Suppressor macrophage (primary cell): ENCODE measurements at places on chromosomes 5 and 9.

DNA sequence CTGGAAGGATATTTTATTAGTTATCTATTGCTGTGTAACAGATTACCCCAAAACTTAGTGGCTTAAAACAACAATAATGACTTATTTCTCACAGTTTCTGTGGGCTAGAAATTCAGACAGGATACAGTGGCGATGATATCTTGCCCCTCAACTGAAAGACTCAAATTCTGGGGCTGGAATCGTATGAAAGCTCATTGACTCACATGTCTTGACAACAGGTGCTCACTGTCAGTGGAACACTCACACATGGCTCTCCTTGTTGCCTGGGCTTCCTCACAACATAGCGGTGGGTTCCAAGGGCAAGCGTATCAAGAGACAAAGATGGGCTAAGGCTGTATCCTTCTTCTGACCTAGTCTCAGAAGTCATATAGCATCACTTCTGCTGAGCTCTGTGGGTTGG, 3.7 kb upstream of the GNPDA1 start:
- DNase-seq = no peak

- DNase-seq = no peak
Measured at GRCh38 chr9:129380961-129381401, 202.9 kb upstream of the IER5L start.

GRCh38 chr9:127561491-127562278, 50.4 kb upstream of the STXBP1 start:
- peak; percentile 95 for DNase-seq

DNA sequence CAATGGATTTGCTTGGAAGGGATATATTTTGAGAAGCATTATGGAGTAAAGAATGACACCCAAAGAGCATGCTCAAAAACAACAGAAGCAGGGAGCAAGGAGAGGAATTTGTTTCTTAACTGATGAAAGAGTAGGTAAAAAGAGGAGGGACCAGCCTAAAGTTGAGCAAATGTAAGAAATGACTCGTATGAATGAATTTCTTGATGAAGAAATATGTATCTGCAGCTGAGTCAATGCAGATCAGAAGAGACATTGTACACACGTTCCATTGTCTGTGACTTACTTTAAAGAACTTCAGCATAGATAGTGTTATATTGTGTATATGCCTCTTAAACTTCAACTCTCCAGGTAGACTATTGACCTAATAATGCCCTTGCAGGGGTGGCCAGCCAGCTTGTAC, 112.7 kb upstream of the NREP start:
- no peak for DNase-seq

DNA sequence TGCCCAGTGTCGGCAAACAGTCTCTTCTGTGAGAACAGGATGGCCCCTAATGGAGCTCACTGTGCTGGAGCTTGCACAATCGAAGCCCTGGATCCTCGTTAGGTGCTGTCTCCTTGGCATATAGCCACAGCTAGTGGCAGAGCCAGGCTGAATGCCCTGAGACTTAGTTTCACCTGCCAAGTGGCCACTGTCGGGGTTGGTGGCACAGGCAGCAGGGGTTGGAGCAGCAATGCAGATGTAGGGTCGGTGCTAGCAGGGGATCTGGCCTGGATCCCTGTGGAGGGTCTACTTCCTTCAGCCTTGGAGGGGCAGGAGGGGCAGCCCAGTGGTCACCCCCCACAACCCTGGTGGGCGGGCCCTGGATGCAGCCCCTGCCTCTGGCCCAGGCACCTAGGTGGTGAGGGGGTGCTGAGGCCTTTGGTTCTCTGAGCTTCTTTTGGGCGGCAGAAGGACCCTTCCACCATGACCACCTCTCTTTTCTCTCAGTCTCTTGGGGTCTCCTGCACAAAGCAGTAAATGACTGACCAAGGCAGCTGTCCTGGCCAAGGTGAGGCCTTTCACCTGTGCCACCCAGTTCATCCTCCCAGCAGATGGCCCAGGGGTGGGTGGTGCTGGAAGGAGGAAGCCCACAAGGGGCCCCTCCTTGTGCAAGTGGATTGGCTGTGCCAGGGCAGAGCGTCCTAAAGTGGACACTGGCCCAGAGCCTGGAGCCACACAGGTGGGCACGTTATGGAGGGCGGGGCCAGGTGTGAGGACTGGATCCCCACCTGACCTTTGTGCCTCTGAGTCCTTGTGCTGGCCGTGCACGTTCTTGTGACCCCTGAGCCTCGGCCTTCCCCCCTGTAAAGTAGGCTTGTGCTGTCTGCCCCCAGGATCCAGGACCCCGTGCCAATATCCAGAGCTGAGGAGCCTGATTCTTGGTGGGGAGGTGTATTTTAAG, 44.8 kb downstream of the PHF2 start:
- DNase-seq = no peak

DNA sequence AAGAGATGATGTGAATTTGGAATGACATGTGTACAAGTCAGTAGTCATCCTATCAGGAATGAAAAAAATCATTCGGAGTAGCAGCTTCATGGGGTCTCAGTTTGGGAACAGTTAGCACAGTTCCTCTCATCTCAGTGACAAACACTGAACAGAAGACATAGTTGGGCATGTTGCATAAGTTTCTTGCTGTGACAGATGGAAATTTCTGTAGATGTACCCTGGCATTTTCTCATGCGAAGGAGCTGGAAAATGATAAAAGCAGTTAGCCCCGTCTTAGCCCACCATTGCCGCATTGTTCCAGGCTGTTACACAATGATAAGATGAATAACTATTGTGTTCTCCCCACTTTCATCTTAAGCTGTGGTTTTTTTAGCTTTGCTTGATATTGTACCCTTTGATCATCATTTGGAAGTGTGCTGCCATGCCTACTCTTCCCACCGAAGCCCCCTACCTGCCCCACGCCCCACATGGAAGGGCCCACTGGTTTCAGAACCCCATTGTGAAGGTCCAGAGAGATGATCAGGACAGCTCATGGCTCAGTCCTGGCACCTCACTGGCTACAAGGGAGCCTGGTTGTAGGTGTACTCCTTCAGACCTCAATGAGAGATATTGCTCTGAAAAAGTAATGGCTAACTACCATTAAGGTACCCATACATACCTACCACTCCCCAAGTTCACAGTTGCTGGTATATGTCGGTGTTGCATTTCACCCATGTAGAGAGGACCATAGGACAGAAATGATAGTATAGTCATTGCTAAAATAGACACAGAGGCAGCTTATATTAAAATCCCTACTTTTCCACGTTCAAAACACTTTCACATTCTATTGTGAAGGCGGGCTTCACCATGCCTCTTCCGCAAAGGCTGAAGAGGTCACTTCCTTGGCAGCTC, 38.8 kb downstream of the SFXN1 start:
- no peak for DNase-seq

DNA sequence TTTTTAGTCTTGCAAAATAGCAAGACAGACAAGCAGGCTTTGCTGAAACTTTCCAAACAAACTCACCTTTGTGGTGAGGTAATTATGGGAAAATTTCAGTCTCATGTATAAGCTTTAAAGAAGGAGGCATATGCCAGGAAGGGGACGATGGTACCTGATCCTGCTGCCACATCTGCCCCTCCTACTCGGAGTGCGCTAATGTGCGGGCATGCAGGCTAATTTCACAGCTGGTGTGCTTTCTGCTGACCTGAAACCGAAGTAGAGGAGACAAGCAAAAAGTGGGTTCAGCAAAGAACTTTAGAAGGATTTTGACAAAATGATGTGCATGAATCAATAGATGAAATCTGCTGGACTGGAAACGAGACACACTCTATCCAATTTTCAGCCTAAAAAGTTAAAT, 117.1 kb upstream of the IRX4 start:
- no peak for DNase-seq

DNA sequence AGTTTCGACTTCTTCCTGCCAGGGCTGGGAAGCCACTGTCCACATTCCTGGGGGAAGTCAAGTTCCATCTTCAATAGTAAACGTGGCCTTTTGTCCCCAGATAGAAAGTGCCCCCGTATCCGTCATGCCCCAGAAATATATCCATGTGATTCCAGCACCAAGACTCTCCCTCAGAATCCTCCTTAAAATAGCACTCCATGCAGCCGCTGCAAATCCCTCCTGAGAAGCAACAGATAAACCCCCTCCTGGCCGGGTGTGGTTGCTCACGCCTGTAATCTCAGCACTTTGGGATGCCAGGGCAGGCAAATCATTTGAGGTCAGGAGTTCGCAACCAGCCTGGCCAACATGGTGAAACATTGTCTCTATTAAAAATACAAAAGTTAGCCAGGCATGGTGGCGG, 126.1 kb downstream of the OLFM1 start:
- no peak for DNase-seq

- no peak for DNase-seq
Measured at GRCh38 chr5:177498013-177498787, 796 bp upstream of the PDLIM7 start.

DNA sequence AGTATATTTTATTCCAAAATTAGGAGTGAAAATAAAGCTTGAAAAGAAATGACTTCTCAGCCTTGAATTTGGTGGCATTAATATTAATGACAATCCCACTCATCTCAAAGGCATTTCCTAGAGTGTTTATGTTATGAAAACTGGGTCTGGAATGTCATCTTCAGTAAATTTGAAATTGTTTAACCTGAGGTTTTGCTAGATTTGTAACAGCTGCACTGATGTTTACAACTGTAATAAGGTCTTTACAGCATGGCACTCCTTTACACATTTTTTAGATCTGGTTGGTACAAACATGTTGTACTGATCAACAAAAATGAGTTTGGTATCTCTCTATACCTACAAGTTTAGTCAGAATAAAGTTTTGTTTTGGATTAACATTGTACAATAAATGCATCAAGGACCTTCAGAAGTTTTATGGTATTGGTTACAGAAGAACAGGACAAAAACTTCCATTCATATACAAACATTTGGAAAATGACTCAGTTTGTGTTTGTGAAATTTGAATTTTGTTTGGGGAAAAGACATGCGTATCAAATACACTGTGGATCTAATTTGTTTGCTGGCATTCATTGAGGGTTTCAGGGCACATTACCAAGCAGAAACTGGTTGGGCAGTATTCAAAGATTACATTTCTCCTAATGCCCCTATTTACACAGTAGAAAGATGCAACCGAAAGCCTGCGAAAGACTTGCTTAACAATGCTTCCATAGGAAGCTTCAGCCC, 11.6 kb downstream of the FANCC start:
- no peak for DNase-seq

DNA sequence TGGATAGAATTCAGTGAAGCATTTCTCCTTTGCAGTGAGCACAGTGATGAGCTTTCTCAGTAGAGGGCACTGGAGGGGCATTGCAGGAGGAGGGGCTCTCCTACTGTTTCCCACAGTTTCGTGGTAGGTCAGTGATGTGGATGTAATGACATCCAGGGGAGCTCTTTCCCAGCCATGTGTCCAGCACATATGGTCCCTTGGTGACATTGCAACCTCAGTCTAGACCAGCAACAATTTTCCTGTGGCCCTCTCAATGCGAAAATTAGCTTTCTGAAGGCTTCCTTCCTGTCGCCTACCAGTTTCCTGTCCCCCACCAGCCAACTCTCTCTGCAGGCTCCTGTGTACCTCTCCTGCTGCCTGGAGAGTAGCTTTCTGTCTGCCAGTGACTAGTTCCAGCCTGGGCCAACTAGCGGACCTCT, 6.9 kb upstream of the PDCL start:
- DNase-seq = no peak

- DNase-seq = no peak
Measured at GRCh38 chr9:123425261-123425821, 69.3 kb downstream of the CRB2 start.

DNA sequence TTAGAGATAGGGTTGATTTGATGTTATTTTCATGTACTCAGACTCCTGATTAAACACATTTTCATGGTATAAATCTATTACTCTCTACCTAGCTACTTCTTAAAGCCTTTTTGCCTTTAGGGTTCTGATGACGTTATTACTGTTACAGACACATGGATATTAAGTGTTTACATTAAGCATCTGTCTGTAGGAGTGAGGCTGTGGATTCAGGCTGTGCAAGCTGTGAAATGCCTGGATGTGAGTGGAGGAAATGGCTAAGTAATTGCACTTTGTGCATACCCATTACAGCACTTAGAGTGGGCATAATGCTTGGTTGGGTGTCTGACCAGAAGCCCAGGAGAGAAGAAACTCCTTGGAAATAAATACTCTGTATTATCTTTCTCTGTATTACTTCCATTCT, 186.8 kb downstream of the SNX18 start:
- DNase-seq = no peak

- peak; percentile 22 for DNase-seq
Measured at GRCh38 chr9:33884856-33885701, 68.1 kb downstream of the UBE2R2 start.

- peak; percentile 45 for DNase-seq
Measured at GRCh38 chr9:127935765-127936221, 1.9 kb downstream of the DPM2 start.

DNA sequence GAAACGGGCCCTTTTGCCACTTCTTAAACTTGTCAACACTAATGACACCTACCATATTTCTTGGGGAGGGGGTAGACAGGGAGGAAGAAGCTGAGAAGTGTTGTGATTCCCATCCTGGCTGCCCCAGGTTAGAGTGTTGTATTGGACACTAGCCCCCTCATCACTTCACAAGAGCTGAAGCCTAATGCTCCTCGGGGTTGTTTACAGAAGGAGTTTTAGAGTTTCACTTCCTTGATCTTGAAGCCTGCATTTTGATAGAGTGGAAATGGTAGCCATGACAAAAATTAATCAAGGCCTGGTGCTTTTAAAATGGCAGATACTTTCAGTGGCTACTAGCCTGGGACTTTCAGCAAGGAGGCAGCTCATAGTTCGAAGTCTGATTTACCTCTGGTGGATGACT, 11.0 kb upstream of the FAM120AOS start:
- DNase-seq = peak; percentile 41

DNA sequence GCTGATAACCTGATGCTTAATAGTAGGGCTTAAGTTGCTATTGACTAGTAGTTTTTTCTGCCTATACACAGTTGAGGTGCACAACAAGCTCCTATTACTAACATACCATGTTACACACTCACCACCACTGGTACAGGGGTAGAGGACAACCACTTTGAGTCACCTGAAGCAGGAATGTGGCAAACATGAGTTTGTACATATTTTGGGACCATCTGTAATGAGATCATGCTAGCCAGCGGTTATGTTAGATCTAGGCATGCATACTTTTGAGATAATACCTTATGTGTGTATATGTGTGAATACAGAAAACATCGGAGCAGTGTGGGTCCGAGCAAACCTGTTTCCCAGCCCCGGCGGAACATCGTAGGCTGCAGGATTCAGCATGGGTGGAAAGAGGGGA, 72.8 kb upstream of the NXNL2 start:
- no peak for DNase-seq

GRCh38 chr5:97847920-97848631, 665.0 kb upstream of the RIOK2 start:
- DNase-seq = no peak

DNA sequence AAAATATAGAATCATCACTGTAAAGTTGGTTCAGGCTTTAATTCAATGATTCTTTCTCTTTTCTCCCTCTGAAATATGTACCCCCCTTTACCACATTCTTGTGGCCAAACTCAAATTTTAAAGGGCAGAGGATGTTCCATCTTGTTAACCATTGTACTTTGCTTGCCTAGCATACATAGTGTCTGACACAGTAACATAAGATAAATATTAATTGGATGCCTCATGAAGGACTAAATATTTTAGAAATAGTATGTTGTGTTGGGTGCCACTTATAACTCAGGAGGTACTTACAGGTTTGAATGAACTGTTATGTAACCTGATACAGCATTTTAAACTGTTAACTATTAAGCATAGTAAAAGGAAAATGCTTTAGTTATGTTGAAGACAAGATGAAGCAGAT, 71.5 kb downstream of the NIPBL start:
- DNase-seq = no peak
